ENCODE measurements at places on chromosomes 11 and 22.

- DNase-seq: no peak
Measured at GRCh38 chr11:111843661-111844060, 27.7 kb downstream of the ALG9 start.

DNA sequence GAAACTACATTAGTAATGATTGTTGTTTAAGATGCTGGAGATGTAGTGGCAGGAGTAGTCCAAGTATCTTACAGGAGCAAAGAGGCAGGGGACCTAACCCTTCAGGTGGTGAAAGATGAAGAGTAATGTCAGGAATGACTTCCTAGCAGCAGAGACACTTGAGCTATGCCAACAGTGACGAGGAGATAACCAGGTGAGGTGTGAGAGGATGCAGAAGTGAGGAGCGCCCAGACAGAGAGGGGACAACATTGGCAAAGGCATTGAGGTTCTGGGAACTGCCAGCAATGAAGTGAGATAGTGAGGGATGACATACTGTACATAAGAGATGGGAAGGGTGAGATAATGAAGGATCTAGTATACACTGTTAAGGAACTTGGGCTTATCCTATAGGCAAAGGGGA lies 95.8 kb downstream of the NCAM1 start:
- no peak for DNase-seq

GRCh38 chr11:20464518-20464917 lies 77.0 kb downstream of the PRMT3 start:
- no peak for DNase-seq

DNA sequence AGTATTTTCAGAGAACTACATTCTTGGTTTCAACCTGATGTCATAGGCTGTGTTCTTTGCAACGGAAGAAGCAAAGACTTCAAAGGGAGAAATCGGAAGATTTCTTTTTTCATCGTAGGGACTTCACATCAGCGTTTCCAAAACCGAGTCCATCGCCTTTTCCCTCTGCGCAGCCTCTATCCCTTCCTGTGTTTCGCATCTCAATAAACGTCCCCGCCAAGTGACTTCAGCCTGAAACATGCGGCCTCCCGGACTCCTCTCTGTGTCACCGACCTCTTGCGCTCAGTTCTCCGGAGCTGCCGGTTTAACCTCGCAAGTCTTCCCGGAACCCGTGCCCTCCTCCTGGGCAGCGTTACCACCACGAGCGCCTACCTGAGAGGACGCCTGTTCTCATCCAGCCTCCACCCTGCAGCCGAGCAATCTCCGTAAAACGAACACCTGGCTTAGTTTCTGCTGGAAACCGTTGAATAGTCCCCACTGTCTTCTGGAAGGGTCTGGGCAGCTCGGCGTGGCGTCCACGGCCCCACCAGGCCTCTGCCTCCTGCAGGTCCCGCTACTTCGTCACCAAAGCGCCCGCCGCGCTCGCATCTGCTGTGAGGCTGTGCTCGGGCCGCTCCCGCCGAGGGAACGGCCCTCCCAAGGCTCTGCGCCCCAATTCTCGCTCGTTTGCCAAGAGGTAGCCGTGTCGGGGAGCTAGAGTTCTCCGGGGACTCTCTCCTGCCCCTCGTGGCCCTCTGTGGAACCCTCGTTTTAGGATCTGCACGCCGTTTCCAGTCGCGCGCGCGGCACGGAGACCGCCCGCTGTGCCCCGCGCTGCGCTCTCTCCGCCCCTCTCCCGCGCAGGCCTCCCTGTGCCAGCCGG lies at the start of gene GLB1L3:
Gene GLB1L3, plus strand, starts transcription at position 846 of the 862 bp plus-strand sequence. CDS start 362 bp downstream, outside the sequence.
- DNase-seq: no peak

GRCh38 chr11:32855601-32856000 lies 25.9 kb downstream of the PRRG4 start:
- DNase-seq: no peak

DNA sequence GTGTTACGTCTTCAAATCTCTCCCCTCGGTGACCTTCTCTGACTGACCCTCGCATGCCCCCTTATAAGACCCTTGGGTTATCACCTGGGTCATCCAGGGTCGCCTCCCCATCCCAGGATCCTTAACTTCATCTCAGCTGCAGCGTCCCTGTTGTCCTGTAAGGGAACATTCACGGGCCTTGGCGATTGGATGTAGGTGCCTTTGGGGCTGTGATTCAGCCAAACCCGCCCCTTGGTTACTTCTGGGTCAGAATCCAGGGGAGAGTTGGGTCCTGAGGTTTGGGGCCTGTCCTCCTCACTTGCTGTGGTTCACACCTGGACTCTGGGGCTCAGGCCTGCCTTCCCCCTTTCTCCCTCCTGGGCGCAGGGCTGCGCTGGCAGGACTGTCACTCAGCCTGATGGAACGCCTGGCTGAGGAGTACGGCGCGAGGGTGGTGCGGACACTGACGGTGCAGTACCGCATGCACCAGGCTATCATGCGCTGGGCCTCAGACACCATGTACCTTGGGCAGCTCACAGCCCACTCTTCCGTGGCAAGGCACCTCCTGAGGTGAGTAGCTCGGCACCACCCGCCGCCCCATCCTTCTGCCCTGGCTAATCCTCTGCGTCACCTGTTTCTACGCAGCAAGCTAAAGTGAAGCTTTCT lies 29.4 kb downstream of the IGHMBP2 start:
- no peak for DNase-seq

- DNase-seq: no peak
Measured at GRCh38 chr11:48006301-48006992, 26.1 kb downstream of the PTPRJ start.

DNA sequence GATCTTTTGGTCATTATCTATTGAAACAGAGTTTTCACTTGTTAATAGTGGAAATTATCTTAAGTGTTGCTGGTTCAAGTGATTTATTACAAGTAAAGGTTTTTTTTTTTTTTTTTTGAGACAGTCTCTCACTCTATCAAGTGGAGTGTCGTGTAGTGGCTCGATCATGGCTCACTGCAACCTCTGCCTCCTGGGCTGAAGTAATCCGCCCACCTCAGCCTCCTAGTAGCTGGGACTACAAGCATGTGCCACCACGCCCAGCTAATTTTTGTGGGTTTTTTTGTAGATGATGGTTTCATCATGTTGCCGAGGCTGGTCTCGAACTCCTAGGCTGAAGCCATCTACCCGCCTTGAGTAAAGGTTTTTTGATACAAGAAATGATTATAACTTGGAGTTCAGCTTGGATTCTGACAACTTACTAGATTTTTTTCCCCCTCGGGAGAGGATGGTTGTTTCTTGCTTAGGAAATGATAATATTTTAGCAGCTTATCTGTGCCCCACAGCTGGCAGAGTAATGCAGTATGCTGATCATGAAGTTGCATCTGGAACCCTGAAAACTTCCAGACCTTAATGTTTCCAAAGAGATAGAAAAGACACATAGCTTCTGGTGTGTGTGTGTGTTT lies 68.9 kb downstream of the MTMR3 start:
- no peak for DNase-seq

DNA sequence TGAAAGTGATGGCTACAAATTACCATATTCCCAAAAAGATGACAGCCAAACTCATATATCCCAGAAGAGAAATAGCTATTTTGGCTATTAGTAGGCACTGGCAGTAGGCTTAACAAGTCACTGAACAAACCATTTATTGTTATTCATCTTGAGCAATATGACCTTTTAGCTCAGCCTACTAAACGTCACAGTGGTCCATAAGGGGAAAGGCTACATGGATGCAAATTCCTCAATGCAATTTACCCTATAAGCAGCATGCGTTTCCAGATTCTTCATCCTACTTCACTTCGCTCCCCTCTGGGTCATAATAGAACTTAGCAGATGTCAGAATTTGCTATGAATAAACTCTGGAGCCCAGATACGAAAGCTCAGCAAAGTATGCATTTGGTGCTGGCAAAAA lies 114.0 kb downstream of the SIK3 start:
- peak; percentile 84 for DNase-seq

DNA sequence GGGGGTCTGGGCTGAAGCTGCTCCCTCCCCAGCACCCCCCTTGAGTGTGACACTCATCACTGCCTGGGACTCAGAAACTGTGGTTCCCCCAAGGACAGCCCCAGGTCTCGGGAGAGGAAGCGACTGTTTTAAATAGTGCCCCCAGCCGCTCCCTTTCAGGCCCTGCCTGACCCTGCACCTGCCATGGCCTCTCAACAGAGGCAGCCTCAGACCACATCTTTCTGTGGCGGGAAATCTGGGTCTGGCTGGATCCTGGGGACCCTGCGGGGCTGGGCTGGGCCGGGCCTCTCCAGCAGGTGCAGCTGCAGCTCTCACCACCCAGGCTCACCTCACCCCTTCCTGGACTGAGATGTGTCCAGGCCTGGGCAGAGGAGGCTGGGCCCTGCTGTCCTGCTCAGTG lies 3.7 kb upstream of the IGLL1 start:
- no peak for DNase-seq

- DNase-seq: no peak
Measured at GRCh38 chr11:133692126-133692934, 153.0 kb downstream of the SPATA19 start.

GRCh38 chr11:61332281-61332796 lies 566 bp downstream of the DDB1 start:
- no peak for DNase-seq

GRCh38 chr22:20010307-20011122 lies 6.1 kb downstream of the ARVCF start:
- DNase-seq: no peak

DNA sequence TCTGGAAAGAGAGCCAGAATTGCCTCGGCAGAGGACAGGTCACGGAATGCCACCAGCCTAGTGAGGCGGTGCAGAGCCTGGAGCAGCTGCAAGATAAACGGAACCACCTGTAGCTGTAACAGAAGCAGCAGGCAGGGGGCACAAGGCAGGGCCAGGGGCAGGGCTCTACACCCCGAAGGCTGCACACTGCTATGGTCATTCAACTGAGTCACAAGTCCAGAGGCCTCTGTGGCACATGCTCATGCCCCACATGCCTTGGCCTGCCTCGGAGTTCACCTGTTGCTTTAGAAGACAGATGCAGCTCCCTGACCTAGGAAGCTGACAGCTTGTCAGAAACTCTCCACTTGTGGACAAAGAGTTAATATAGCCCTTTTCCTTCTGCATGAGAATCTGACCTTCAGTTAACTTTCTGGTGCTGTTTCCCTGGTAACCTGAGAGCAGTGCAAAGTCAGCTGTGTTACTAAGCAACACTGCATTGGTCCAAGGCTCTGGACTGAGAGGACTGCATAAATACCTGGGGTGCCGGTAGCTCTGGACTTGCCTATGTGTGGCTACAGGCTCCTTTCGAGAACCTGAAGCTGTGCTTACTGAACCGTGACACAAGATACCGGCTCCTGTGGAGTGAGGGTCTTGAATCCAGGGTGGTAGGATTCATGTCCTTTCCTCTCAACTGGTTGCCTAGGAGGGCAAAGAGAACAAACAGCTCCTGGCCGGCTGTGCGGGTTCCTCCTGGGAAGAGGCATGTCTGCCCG lies 10.5 kb downstream of the COMMD9 start:
- DNase-seq: no peak

GRCh38 chr11:12289667-12290476 lies 87.5 kb upstream of the PARVA start:
- no peak for DNase-seq

- no peak for DNase-seq
Measured at GRCh38 chr22:46312056-46312455, 15.4 kb downstream of the GTSE1 start.

DNA sequence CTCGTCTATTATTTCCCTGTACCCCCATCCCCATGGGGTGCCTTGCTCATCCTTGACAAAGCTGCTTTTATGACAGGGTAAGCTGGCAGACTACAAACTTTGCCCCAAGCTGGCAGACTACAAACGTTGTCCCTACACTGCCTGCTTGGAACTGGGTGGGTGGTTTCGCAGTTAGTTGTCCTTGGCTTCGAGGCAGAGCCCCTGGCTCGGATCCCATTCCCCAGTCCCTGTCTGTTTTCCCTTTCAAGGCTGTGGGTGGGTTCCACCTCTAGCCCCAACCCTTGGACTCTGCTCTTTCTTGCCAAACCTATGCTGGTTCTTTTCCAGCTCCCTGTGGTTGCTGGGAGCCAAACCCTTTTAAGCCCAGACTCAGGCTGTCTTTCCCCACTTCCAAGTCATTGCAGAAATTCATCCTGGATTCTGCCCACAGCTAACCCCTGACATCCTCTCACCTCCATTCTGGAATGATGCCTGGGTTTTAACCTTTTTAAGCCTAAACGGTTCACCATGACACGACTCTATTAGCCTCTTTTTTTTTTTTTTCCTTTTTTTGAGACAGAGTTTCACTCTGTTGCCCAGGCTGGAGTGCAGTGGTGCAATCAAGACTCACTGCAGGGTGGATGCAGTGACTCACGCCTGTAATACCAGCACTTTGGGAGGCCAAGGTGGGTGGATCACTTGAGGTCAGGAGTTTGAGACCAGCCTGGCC lies 9.2 kb upstream of the RBM14 start:
- DNase-seq: no peak

DNA sequence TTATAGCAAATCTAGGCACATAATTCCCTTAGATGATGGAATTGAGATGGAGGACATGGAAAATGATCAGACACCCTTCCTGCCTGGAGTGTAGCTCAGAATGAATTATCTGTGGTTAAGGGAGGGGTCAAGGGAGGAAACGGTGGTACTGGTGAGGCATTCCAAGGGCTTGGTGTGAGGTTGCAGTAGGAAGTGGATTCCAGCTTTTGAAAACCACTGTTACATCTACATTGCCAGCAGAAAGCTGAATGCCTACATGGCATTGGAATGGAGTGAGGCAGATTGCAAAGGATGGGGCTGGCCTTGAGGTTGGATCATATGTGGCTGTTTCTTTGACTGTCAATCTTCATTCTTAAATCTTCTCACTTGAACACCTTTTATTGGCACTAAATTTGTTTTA lies 684.4 kb downstream of the NTM start:
- DNase-seq: no peak

DNA sequence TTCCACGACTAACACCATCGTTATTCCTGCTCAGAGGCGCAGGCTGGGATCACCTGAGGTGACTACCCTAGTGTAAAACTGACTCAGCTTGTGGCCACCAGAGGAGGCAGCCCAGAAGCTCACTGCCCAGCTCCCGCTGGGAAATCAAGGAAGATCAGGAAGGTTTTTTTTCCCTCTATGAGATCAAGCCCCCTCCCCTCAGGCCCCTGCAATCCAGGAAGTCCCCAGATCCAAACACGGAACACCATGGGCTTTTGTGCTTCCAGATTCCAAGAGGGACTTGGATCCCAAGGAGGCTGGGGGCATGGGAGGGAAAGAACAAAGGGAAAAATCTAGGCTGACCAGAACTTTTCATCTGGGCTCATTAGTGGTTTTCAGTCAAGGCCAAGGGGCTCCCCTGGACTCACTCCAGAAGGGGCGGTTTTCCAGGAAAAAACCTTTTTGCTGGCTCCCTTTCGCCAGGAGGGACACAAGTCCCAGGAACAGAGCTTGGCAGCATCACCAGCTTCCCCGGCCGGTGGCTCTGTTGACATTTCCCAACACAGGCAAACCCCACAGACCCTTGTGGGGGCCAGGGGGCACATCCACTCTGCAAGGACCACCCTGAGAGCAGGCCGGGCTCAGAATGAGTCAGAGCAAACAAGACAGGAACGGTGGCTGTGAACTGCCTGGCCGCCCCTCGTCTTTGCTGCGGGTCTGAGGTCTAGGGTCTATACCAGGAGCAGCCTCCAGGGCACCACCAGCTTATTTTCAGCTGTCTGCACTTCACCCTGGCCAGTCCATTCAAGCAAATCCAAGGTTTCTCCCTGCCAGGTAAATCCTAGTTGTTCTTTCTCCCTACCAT lies 36.8 kb downstream of the MYH9 start:
- no peak for DNase-seq
